ENCODE measurements at places on chromosomes 5 and 9.

DNA sequence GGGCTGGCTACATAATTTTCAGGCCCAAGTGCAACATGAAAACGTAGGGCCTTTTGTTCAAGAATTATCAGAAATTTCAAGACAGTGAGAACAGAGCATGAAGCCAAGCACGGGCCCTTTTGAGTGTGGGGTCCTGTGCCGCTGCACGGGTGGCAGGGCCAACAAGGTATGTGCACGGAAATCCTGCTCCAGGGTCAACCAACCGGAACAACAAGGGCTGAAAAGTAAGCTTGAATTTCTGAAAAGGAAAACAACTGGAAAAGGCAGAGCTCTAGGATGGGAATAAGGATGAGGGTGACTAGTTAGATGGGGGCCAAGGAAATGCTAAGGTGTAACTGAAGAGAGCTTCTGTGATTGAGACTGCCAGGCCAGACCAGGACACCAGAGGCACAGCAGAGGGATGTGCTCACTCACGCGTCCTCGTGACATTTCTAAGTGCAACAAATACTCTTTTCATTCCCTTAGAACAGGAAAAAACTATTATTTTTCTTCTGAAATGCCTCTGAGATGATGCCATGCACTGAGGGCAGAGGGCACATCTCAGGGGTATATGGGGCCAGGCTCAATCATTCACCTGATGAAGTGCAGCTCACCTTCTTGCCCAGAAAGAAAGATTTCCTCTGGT lies 80.6 kb upstream of the LRRTM2 start:
- no peak overlapping the region for H3K27ac ChIP-seq
- no peaks in the 10 kb centered on the region for H3K27me3 ChIP-seq
- DNase-seq: peak; percentile 45
- H3K4me3 ChIP-seq: no peak overlapping the region
- H3K4me1 ChIP-seq: peaks cover 33% of the 10 kb centered on the region
- no peaks in the 10 kb centered on the region for H3K36me3 ChIP-seq

- no peaks in the 10 kb centered on the region for H3K36me3 ChIP-seq
- no peak overlapping the region for H3K4me3 ChIP-seq
- DNase-seq: no peak
- no peaks in the 10 kb centered on the region for H3K27me3 ChIP-seq
Measured at GRCh38 chr9:79924836-79925235, 353.1 kb downstream of the TLE4 start.

DNA sequence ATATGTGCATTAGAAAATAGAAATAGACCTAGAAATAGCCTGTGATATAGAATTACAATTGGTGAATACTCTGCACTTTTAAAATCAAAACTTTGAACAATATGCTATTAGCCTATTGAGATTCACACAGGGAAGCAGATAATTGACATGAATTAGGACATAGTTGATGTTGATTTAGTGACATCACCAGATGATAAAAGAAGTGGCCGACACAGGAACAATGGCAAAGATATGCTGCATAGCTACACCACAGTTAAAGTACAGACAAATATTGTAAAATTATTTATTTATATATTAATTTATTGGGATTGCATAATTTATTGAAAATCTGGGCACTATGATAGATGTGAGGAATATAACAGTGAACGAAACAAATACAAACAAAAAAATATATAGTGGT lies 261.5 kb upstream of the CCNH start:
- DNase-seq: no peak
- no peak overlapping the region for H3K4me3 ChIP-seq
- H3K36me3 ChIP-seq: no peaks in the 10 kb centered on the region
- no peaks in the 10 kb centered on the region for H3K4me1 ChIP-seq

GRCh38 chr5:95838001-95838520 lies 15.5 kb upstream of the GLRX start:
- no peak for DNase-seq
- H3K36me3 ChIP-seq: no peaks in the 10 kb centered on the region
- H3K4me3 ChIP-seq: no peak overlapping the region

GRCh38 chr5:77285251-77285841 lies 74.9 kb downstream of the PDE8B start:
- no peaks in the 10 kb centered on the region for H3K36me3 ChIP-seq
- H3K4me3 ChIP-seq: no peak overlapping the region
- no peak overlapping the region for H3K27ac ChIP-seq

DNA sequence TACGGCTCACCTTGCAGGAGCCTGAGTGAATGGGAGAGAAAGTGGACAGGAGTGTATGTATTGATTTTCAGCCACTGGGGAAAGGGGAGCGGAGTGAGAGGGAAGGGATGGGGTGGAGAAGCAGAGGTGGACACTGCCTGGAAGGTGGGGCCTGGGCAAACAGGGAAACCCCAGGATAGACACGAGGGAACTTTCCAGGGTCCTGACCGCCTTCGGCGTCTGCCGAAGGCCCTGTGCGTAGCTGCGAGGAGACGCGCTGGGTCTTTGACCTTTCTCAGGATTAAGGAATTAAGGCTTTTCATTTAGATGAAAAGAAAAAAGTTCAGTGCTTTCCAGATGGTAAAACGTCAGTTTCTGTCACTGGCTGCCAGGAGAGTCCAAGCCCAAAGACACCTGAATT lies 134.6 kb upstream of the RAPGEF1 start:
- peaks cover 2% of the 10 kb centered on the region for H3K36me3 ChIP-seq
- no peaks in the 10 kb centered on the region for H3K27me3 ChIP-seq
- DNase-seq: no peak
- no peaks in the 10 kb centered on the region for H3K4me1 ChIP-seq
- H3K4me3 ChIP-seq: no peak overlapping the region
- H3K27ac ChIP-seq: no peak overlapping the region

DNA sequence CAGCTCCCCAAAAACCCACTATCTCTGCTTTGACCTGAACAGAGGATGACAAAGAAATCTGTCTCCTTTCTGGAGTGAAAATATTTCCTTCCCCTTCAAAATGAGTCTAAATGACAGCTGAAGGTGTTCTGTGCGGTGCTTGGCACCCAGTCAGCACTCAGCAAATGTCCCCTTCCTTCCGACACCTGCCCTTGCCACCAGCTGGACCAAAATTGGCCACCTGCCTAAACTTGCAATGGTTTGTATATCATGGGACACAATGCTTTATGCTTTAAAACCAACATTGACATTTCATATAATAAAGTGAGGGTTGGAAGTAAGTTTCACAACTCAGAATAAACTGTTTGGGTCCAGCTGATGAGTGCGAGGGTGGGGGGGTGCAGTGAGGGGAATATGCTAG lies 7.5 kb upstream of the TTC1 start:
- H3K4me1 ChIP-seq: no peaks in the 10 kb centered on the region
- H3K36me3 ChIP-seq: no peaks in the 10 kb centered on the region
- DNase-seq: no peak
- H3K27me3 ChIP-seq: no peaks in the 10 kb centered on the region
- H3K4me3 ChIP-seq: no peak overlapping the region

- H3K4me1 ChIP-seq: peaks cover 8% of the 10 kb centered on the region
- peaks cover 23% of the 10 kb centered on the region for H3K36me3 ChIP-seq
- H3K4me3 ChIP-seq: no peak overlapping the region
- no peaks in the 10 kb centered on the region for H3K27me3 ChIP-seq
- H3K27ac ChIP-seq: no peak overlapping the region
Measured at GRCh38 chr9:136899196-136899595, 12.9 kb downstream of the TRAF2 start.

DNA sequence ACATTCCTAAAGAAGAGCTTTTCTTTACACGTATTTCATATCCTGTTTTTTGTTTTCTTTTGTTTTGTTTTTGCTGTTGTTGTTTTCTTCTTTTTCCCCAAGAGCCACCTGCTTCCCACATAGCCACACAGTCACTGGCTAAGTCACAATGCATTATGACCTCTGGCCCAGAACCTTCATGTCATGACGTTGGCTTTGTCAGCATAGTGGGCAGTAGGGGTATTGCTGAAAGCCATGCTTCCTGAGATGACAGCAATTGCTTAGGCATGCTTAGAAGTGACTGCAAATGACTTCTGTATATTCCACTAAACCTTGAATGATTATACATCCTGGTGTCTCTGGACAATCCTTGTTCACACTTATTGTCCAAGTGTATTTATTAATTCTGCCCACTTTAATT lies 375.8 kb downstream of the TAF11L14 start:
- H3K27ac ChIP-seq: no peak overlapping the region
- no peak overlapping the region for H3K4me3 ChIP-seq

- H3K36me3 ChIP-seq: no peaks in the 10 kb centered on the region
- no peaks in the 10 kb centered on the region for H3K27me3 ChIP-seq
- no peaks in the 10 kb centered on the region for H3K4me1 ChIP-seq
- H3K4me3 ChIP-seq: no peak overlapping the region
- no peak for DNase-seq
- no peak overlapping the region for H3K27ac ChIP-seq
Measured at GRCh38 chr9:78146241-78146640, 89.6 kb upstream of the CEP78 start.

DNA sequence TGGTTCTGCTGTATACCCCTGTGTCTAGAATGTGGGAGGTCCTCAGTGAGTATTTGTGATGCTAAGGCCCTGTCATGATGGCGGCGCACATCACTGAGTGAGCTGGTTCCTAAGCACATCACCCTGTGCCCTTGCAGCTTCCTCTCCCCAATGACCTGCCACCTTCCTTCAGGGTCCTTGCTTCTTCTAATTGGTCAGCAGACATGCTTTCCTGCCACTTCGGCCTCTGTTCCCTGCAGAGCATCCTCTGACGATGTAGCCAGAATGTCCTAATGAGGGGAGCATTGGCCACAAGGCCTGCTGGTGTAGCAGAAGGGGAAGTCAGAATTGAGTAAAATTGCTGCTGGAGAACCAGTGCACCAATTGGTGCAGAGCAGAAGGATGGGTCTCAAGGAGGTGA lies 31.1 kb upstream of the ANGPTL2 start:
- H3K27me3 ChIP-seq: no peaks in the 10 kb centered on the region
- no peak overlapping the region for H3K4me3 ChIP-seq
- H3K27ac ChIP-seq: no peak overlapping the region
- peak; percentile 60 for DNase-seq
- H3K36me3 ChIP-seq: no peaks in the 10 kb centered on the region

- H3K4me3 ChIP-seq: no peak overlapping the region
- DNase-seq: no peak
- peak overlapping the region; percentile 45 for H3K27ac ChIP-seq
Measured at GRCh38 chr5:159905496-159905895, 10.8 kb upstream of the ADRA1B start.

GRCh38 chr9:109477258-109478050 lies 20.7 kb downstream of the PTPN3 start:
- H3K36me3 ChIP-seq: no peaks in the 10 kb centered on the region
- peaks cover 16% of the 10 kb centered on the region for H3K4me1 ChIP-seq
- no peaks in the 10 kb centered on the region for H3K27me3 ChIP-seq
- H3K4me3 ChIP-seq: no peak overlapping the region

DNA sequence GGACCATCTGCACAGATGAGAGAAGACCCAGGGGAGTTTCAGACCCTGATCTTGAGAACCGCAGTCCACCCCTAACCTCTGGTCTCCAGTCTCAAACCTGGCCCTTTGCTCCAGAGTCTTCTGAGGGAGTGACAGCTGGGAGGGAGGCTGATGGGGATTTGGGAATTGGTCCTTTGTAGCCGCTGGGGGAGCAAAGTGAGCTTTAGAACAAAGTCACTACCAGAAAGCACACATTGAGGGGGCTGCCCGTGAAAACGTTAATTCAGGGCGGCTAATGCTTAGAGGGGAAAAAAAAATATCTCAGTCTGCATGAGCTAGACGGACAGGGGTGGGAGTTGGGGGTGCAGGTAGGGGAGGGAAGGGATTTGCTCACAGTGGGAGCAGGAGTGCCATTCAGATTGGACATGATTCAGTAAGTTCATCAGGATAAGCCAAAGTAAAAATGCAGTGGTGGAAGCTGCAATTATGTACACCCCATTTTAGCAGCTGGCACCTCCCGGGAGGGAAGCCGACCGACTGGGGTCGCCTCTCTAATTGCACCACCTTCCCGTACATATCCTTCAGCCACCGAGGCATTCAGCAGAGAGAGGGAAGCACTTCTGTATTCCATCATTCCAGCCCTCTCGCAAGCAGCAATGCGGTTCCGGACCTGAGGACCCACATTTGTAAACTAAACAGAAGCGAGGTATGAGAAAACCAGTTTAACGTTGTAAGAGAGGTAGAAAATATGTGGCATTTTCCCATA lies 123.4 kb upstream of the RETREG1 start:
- no peak for DNase-seq
- H3K4me1 ChIP-seq: no peaks in the 10 kb centered on the region
- H3K4me3 ChIP-seq: peak overlapping the region; percentile 12

- H3K4me1 ChIP-seq: no peaks in the 10 kb centered on the region
- no peak overlapping the region for H3K4me3 ChIP-seq
- no peaks in the 10 kb centered on the region for H3K27me3 ChIP-seq
- DNase-seq: no peak
Measured at GRCh38 chr9:133833388-133834025, 95.4 kb upstream of the SARDH start.

DNA sequence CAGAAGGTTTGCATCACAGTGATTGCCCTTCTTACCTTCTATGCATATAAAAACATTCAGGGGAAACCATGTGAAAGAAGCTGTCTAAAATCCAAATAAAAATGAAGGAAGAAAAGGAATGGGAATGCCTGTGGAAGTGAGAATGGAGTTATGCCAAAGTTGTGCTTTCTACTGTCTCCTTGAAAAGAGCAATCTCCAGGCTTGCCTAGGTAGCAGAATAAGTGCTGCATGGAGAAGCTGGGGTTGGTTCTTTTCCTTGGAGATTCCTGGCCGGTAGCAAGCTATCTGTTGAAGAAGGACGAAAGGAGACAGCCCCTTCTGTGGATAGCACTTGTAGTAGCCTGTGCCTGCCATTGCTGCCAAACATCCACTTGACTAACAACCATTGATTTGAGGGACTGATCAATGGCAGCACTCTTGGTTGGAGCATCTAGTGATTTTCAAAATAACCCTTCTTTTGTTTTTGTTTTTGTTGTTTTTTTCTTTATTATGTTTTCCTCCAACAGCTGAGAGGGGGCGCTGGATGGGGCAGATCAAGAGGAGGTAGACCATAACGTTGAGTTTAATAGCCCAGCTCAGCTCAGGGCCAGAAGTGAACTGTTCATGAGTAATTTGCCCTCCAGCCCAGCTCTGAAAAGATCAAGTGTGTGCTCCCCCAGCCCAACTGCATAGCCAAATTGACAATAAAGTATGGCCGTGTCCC lies 1.6 kb downstream of the PLCXD3 start:
- H3K4me1 ChIP-seq: no peaks in the 10 kb centered on the region
- no peak overlapping the region for H3K27ac ChIP-seq
- H3K27me3 ChIP-seq: no peaks in the 10 kb centered on the region

DNA sequence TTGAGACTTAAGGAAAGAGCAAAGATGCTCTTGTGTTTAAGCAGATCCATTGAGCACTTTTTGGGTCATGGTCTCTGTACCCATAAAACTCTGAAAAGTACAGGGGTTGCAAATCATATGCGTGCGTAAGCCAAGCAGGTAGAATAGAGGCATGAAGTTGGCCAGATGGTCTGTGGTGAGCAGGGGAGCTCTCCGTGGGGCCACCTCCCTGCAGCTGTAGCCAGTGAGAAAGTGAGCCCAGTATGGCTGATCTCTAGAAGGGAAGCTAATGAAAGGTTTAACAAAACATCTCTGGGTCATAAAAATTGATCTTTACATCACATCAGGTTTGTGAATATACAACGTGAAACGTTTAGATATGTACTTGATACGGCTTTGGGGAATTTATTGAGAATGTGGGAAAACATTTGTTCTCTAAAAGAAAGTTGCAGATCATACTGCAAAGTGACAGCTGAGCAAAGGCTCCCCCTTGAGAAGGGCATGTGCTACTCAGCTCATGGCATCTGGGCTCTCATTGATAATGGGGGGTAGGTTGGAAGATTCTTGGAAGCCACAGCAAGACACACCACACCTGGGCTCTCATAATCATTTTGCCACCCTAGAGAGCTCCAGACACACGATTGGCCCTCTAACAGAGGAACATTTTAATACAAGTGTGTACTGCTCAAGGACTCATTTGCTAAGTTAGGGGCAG lies 30.6 kb downstream of the SH3GL2 start:
- H3K27ac ChIP-seq: no peak overlapping the region
- no peaks in the 10 kb centered on the region for H3K4me1 ChIP-seq
- no peak for DNase-seq
- H3K36me3 ChIP-seq: no peaks in the 10 kb centered on the region

Data from ascending aorta (tissue), 2 donors.